Osteoblast (primary cell): ENCODE measurements at places on chromosomes 4 and X. TPM values are rescaled to one million over a fixed set of nuclear protein-coding genes. Genes with fewer than 3 reads are reported as not detected.
A peak's percentile ranks its signal among the peaks of the same experiment; 100 is the strongest.

Gene NPY1R
- total RNA-seq, result under 0.01 TPM in 2 replicates

Gene CSAG1
- total RNA-seq, result not detected in 2 replicates

Gene FRMPD4
- 1.2 and 1.8 TPM in 2 replicates for total RNA-seq

Gene HTN1
- not detected in 2 replicates for total RNA-seq

Gene GABRQ
- not detected in 2 replicates for total RNA-seq

Gene TRAM1L1
- total RNA-seq, result 4.3 and 8.5 TPM in 2 replicates

Gene LUZP4
- not detected in 2 replicates for total RNA-seq

DNA sequence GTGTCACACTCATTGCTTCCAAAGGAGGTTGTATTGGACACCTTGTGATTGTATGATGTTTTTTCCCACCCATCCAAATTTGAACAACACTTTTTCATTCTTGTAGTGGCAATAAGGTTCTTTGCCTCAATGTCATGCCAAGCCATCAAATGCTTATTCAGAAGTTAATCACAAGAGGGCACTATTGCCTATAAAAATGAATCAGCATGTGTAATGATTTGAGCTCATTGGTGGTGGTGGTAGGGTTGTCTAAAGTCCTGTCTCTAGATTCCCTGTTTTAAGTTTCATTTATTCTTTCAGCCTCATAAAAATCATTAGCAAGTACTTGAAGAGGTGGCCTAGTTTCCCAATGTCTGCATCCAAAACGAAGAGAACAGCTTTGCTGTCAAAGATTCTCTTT lies 37.0 kb downstream of the IRS4 start:
- no peak overlapping the region for H3K27ac ChIP-seq
- H3K4me3 ChIP-seq, result no peak overlapping the region
- H3K36me3 ChIP-seq, result no peaks in the 10 kb centered on the region
- H3K4me1 ChIP-seq, result no peaks in the 10 kb centered on the region
- DNase-seq, result peak; percentile 61

- DNase-seq, result no peak
- H3K4me1 ChIP-seq, result peaks cover 7% of the 10 kb centered on the region
- no peak overlapping the region for H3K4me3 ChIP-seq
- H3K27me3 ChIP-seq, result no peaks in the 10 kb centered on the region
- H3K36me3 ChIP-seq, result no peaks in the 10 kb centered on the region
Measured at GRCh38 chrX:9370893-9371292, 94.0 kb upstream of the TBL1X start.

- H3K36me3 ChIP-seq, result no peaks in the 10 kb centered on the region
- H3K27me3 ChIP-seq, result no peaks in the 10 kb centered on the region
- peaks cover 10% of the 10 kb centered on the region for H3K4me1 ChIP-seq
Measured at GRCh38 chrX:119481323-119481801, 13.1 kb downstream of the SLC25A5 start.

DNA sequence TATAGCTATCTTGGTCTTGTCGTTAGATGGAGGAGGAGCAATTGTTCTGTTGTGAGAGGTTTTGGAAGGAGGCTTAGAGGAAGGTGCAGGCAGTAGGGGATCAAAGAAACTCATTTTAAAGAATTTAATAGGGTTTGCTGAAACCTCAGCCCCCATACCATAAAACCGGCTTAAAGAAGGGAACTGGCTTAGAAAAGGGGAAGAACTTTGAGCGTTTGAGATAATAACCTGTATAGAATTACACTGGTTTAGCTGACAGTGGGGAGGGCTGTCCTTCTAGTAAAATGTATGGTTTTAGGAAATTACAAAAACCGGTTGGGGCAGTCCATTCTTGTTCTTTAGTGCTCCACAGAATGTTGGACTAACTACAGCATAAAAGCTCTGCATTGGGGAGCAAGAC lies 128.1 kb downstream of the KDM6A start:
- H3K27ac ChIP-seq, result no peak overlapping the region
- H3K27me3 ChIP-seq, result no peaks in the 10 kb centered on the region
- H3K4me3 ChIP-seq, result no peak overlapping the region
- peaks cover 3% of the 10 kb centered on the region for H3K4me1 ChIP-seq
- H3K36me3 ChIP-seq, result no peaks in the 10 kb centered on the region

DNA sequence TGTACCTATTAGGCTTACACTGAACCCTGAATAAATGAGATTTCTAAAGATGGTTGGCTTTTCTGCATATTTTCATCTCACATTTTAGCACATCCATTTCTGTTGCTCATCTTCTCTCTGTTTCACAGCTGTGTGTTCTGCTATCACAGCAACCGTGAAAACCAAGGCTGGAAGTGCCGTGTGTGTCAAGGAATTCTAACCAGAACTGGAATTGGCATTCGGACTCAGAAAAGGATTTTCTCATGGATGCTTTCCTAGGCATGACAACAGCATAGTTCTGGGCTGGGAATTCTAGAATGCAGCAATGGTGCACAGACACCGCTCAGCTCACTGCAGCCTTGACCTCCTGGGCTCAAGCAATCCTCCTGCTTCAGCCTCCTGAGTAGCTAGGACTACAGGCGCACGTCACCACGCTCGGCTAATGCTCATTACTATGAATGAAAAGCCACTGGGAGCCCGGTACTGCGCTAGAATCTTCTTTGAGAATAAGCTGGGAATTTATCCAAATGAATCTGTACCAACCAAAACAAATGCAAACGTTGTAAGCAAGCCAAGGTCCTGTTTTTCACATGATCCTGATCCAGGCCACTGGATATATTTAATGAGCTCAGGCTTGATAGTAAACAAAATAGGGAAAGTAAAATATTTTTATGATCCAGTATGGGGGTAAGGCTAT lies 105.2 kb downstream of the RBM47 start:
- no peaks in the 10 kb centered on the region for H3K36me3 ChIP-seq
- no peak overlapping the region for H3K27ac ChIP-seq
- peaks cover 13% of the 10 kb centered on the region for H3K4me1 ChIP-seq
- DNase-seq, result peak; percentile 18
- no peaks in the 10 kb centered on the region for H3K27me3 ChIP-seq

DNA sequence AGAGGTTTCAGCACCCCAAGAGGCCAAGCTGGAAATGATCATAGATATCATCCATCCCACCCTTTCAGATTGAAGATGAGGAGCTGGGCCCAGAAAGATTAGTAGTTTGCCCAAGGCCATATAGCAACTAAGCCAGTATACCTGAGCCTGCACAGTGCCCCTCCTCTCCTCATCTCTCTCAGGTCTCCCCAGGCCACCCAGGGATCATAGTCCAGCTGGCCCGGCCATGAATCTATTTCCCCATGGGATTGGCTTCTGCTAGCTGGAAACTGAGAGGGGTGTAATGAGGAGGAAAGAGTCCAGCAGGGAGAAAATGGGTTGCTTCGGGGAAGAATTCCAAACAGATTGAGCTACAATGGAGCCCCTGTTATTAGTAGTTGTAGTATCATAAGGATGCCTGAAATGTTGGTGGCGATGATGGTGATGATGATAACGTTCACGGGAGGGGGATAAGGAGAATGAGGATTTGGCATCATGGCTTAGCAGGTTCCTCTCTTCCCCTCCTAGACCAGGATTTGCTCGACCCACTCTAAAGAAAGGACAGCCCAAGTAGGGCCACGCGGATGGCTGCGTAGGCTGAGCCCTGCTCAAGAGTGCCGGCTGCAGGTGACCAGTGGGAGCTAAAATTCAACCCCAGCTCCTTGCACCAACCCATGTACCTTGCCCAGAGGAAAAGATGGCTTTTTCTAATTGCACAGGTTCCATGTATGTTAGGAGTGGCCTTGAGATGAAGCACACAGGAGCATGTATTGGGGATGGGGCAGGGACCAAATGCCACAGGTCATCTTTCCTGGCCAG lies 117.8 kb upstream of the PJA1 start:
- H3K4me1 ChIP-seq, result no peaks in the 10 kb centered on the region
- H3K36me3 ChIP-seq, result no peaks in the 10 kb centered on the region
- peaks cover 43% of the 10 kb centered on the region for H3K27me3 ChIP-seq
- no peak overlapping the region for H3K4me3 ChIP-seq
- H3K27ac ChIP-seq, result no peak overlapping the region
- peak; percentile 22 for DNase-seq

DNA sequence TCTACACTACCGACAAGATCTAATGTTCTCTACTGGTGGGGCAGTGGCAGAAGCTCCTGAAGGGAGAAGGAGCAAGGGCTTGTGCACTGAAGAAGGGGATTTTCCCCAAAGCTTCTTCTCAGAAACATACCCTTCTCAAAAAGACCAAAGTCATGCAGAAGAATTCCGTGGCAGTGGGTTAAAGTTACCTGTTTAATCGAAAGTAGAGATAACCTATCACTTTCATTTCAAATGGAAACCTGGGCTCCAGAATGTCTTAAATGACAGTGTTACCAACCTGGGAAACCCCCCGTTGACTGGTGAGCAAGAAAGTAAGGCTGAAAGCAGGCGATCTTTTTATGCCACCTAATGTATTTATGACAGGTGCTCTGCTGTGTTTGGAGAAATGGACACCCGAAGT lies 92.5 kb upstream of the TEX13D start:
- DNase-seq, result no peak
- no peaks in the 10 kb centered on the region for H3K27me3 ChIP-seq
- H3K4me3 ChIP-seq, result no peak overlapping the region

DNA sequence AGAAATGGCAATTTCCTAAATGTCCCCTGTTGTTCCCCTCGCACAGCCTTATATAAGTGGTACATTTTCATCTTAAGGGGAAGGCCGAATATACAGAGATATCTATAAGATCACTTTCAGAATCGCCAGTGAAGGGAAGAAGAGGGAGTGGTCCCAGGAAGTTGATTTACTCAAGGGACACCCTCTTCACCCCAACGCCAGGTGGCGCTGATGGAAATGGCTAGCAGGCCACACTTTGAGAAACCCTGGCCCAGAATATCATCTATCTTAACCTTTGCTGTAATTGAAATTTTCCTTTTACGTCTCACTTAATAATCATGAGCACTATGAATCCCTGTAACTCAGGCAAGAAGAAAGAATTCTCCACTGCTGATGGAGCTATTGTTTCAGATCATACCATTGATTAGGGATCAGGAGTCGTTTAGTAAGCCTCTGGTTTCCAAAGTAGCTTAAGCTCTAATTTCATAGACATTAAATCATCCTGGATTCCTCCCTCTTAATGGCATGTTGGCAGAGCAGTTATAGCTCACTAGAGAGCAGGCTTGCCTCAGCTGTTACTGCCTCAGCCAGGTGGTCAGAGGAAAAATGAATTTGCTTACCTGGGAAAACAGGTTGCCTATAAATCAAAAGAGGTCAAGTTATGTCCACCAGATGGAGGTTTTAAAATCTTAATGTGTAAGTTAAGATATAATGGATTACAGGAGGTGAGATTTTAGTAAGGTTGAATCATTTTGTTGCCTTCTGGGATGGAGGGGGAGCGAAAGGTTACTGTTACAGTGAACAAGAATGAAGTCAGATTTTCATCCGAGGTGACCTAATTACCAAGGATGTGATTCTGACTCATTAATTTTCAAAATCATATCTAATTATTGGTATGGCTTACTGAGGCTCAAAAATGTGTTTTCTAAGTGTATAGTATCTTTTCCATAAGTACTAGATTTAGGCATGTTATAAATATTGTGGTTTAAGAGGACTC lies 941.2 kb upstream of the TENM3 start:
- H3K4me3 ChIP-seq, result no peak overlapping the region
- no peaks in the 10 kb centered on the region for H3K36me3 ChIP-seq

DNA sequence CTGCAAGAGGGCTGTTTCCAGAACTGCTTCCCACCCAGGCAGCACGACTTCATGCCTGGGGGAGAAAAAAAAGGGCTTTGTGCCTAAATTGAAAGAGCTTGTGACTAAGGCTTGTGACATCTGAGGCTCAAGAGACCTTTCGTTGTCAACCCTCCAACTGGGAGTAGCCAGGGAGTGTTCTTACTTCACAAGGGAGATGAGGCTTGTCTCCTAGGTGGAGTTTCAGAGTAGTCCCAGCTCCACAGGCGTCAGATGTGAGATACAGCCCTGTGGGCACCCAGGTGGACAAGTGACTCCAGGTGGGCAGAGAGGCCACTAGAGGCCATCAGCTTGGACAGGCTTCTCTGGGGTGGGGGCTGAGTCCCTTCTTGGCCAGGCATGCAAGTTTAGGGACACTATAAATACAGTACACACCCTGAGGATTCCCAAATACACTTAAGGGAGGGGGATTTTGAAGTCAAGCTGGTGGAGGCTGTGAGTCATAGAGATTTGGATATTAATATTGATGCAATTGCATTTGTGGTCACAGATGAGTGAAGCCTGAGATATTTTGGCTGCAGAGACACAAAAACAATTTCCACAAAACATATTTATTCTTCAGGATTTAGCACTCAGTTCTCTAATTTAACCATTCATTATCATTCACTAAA lies 40.1 kb upstream of the SETD7 start:
- H3K27me3 ChIP-seq, result peaks cover 8% of the 10 kb centered on the region
- peaks cover 32% of the 10 kb centered on the region for H3K4me1 ChIP-seq
- no peaks in the 10 kb centered on the region for H3K36me3 ChIP-seq
- peak overlapping the region; percentile 32 for H3K4me3 ChIP-seq

DNA sequence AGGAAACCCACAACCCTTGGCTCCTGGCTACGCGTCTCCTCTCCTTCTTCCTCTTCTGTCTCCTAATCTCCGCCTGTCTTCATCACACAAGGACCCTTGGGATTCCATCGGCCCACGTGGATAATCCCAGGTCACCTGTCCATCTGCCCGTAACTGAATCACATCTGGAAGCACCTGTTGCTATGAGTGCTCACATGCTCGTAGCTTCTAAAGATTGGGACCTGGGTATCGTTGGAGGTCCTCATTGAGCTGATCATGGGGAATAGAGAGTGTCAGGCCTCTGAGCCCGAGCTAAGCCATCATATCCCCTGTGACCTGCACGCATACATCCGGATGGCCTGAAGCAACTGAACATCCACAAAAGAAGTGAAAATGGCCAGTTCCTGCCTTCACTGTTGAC lies 175.4 kb downstream of the SHOX start:
- DNase-seq, result no peak
- H3K27me3 ChIP-seq, result peaks cover 10% of the 10 kb centered on the region
- H3K4me3 ChIP-seq, result no peak overlapping the region

DNA sequence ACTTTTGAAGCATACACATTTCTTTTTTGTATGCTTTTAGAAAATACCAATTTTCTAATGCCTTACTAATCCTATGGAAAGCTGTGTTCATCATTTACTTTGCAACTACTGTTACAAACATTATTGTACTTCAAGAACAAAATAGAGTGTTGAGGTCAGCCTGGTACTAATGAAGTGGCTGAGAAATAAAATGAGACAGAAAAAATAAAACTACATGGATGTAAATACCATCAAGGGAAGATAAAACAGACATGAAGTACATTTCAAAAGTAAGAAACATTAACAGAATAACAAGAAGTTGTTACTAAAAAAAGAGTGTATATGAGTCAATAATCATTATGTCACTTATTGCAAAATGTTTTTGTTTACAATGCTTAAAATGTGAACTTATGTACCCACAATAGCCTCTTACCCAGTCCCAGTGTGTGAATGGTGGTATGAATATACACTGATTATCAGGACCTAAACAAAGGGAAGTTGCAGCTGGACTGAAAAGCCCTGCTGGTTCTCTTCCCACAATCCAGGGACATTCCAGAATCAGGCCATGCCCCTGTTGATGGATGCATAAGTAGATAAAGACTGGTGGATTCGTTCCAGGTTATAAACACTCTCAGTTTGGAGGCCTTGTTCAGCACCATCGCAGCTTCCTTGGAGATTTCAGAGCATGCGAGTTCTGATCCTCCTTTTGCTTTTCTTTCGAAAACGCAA lies 2.4 kb upstream of the CSN3 start:
- no peaks in the 10 kb centered on the region for H3K27me3 ChIP-seq
- no peaks in the 10 kb centered on the region for H3K36me3 ChIP-seq
- H3K4me1 ChIP-seq, result no peaks in the 10 kb centered on the region
- no peak overlapping the region for H3K4me3 ChIP-seq
